ENCODE measurements at places on chromosomes 3 and 15.
A peak's percentile ranks its signal among the peaks of the same experiment; 100 is the strongest.

- DNase-seq = no peak
These were observed 24.7 kb downstream of the LYSMD4 start for GRCh38 chr15:99708563-99708962.

DNA sequence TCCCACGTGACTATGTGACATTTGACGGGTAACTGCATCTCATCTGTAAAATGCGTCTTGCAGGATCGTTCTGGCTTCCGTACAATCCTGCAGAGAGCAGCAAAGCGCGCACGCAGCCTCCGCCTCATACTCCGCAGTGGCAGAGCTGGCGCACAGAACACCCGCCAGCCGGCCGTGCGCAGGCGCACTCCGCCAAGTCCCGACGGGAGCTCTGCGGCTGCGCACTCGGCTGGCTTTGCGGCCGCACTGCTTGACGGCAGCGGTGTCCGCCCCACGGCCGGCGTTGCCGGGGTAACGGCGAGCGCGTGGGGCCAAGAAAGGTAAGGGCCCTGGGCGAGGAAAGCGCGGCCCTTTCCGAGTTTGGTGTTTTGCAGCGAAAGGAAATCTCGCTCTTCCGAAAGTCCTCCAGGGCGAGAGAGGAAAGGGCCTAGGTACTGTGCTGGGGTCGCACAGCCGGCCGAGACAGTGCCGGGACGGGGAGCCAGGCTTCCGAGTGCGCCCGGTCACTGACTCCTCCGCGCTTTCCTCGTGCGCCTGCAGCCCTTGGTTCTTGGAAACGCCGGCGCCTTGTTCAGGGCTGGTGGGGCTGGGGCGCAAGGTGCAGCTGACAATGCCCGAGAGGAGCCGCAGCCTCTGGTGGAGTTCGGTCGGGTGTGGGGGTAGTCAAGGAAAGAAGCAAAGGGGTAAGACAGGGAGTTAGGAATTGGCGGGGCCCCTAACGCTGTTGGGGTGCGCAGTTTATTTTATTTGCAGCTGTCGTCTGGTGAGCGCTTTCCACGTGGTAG, at the start of gene TSEN2:
Gene TSEN2, plus strand, starts transcription at position 283 of the 785 bp plus-strand sequence. CDS start 5,321 bp downstream, outside the sequence.
- DNase-seq = peak; percentile 90

DNA sequence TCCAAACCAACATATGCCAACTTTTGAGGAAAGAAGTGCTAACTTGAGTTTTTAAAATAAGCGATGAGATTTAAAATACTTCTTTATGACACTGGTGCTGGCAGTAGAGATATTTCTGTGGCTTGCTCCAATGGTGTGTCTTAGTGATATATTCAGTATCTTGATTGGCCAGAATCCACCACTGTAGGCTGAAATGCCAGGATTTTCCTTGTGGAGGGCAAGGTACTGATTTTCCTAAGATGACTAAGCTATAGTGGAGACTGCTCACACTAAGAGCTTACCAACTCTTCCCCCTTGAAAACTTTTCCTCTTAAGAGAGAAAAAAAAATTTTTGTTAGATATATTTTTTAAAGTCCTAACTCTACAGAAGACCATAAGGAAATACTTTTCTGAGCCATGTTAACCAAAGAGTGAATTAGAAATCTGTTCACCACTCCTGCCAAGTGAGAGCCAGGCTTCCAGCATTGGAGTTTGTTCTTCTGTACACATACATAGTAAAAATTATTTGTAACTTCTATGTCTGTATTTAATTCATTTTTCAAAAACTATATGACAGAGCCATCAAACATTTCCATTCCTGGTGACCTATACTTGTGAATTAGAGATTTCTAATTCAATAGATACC, 109.1 kb downstream of the PPP2R3A start:
- no peak for DNase-seq

- no peak for DNase-seq
These were observed 10.6 kb upstream of the SLC9C1 start for GRCh38 chr3:112304611-112305010.

GRCh38 chr3:94064243-94064860, 1.5 kb downstream of the NSUN3 start:
- DNase-seq = no peak

DNA sequence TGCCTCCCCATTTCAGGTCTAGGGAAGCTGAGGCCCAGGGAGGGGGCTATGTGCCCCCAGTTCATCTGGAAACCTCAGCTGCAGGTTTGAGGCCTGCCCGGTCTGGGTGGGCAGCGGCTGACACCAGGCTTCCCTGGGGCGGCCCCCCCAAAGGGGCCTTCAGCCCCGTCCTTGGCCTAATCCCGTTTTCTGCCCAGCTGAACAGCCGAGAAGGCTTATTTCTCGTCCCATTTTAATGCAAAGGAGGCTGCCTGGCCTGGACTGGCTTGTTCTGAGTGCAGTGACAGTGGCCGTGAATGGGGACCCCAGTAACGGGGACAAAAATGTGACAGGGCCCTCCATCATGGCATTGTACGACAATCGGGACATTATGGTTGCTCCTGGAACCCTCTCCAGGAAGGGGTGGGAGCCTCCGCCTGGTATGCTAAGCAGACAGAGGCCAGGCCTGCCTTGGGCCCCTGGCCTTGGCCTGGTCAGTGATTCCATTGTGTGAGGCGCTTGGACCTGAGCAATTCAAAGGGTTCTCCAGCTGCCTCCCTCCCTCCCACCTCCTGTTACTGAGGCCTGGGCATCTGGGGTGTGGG, 93.9 kb downstream of the WNT7A start:
- no peak for DNase-seq

DNA sequence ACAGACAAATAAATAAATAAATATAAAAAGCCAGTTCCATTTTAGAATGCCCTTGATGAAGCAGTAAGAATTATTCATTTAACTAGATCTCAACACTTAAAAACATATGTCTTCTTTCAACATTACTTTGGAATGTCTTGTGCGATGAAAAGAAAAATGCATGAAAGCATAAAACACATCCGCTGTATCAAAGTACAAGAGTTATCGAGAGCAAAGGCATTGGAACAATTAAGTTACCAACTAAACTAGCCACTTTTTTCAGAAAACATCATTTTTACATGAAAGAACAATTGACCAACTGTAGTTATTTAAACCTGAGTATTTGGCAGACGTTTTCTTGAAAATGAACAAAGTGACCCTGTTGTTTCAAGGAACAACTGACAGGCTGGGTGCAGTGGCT, 27.5 kb upstream of the ACAN start:
- DNase-seq = no peak

DNA sequence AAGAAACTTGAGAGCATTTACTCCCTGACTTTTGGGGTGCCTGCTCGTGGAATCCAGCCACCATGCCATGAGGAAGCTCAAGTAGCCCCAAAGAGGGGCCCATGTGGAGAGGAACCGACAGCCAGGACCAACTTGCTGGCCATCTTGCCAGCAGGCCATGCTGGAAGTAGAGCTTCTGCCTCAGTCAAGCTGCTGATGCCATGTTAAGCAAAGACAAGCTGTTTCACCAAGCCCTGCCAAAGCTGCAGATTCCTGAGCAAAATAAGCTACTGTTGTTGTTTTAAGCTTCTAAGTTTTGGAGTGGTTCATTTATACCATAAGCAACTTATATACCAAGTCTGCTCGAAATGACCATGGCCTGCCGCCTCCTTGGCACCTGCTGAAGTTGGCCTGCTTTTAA, 14.1 kb downstream of the RFTN1 start:
- no peak for DNase-seq

DNA sequence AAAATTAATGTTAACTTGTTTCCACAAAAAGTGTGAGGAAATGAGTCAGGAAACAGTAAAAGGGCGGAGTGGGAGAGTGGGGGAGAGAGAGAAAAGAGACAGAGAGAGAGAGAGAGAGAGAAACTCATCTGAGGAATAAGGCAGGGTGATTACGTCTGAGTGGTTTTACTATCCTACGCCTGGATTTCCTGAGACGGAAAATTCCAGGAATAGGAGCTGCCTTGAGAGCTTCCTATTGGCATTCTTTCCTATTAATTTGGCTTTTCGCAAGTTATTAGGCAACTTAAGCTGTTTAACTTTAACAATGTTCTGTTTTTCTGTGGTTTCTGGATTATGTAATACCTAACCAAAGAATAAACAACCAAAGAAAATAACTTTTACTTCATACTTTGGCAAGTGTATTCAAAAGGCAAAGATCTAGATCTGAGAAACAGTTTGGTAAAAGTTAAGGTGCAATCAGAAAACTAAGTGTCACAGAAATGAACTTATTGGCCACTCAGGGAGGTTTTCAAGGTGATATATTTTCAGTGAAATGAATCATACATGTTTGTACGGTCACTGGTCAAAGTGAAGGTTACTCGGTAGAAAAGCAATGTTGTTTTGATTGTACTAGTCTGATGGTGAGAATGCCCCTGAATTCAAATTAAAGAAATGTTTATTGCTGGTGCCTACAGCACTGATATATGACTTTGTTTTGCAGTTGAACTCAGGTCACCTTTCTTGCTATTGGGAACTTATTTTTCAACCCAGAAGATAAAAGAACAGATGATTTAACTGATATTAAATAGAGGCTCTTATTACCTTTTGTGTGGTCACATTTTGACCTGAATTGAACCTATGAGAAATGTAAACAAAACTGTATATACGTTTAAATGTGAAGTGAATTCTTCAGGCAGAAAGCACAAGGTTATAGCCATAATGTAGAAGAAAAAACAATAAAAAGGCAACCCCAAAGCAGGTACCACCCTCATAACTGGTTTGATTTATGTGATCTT, 39.9 kb upstream of the TNFSF10 start:
- DNase-seq = no peak

GRCh38 chr3:113533534-113533892, 1.2 kb downstream of the SIDT1 start:
- no peak for DNase-seq

DNA sequence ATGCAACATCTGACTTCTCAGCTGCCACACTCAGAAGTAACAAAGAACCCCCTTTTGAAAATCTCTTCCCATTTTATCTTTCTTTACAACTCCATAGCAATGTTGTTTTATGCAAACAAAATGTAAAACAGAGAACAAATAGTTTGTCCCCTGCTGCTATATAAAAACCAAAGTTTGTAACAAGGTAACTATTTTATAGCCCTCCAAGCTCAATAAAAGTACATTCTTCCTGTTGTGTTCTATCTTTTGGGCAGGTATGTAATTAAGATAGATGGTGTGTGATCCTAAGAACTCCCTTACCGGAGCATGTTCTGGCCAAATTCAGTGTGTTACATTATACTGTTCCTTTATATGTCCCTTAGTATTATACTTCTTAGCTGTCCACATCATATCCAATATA, 12.6 kb upstream of the CGNL1 start:
- DNase-seq = no peak

GRCh38 chr3:50302095-50303012, 1.0 kb downstream of the HYAL1 start:
- DNase-seq = no peak

DNA sequence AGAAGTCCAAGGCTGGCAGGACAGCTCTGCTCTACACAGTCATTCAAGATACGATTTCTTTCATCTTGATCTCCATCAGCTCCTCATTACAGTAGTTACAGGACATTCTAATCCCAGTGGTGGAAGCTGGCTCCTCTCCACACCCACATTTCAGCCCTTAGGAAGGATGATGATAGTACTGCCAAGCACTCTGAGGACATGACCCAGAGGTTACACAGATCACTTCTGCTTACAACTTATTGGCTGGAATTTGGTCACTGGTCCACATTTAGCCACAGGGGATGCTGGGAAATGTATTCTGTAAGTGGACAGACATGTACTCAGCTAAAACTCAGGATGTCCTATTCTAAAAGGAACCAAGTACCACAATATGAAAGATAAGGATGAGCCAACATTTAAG, 77.1 kb downstream of the IQCH start:
- DNase-seq = no peak

DNA sequence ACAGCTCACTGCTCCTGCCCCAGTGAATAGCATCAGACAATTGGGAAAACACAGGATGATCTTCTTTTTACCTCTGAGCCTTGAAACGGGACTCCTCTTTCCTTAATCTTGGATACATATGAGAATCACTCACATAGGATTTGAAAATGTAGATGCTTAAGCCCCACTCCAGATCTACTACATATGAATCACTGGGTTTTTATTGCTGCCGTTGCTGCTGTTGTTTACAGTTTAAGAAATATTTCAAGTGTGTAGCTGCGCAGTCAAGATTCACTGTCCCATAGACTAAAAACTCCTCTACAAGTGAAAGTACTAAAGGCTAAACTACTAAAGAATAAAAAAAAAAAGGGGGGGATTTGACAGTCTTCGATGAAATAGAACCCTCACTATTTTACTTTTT, 765.9 kb downstream of the NTRK3 start:
- DNase-seq = no peak

DNA sequence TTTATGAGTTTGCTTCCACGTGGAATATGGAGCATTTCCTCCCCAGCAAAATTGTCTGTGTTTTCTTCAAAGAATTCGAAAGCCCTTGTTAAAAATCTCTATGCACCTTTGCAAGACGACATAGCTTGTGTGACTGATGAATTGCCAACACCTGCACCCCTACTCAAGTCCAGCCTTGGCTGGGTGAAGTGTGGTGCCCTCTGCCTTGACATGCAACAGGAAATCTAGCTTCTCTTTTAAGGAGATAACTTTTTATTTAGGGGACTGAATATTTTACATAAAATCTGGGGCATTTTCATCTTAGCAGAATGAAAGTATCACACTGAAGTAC, 647 bp downstream of the HMG20A start:
- DNase-seq = no peak

GRCh38 chr3:171690281-171690680, 120.0 kb downstream of the PLD1 start:
- DNase-seq = no peak

GRCh38 chr15:42156243-42156922, at the start of gene PLA2G4F:
Gene PLA2G4F, minus strand, starts transcription at chr15:42156636. Its CDS starts 87 bp downstream, at chr15:42156549.
- no peak for DNase-seq

- DNase-seq = no peak
These were observed 3.7 kb upstream of the GASK1A start for GRCh38 chr3:42975456-42975855.

GRCh38 chr15:75733761-75734651, 21.4 kb upstream of the CSPG4 start:
- no peak for DNase-seq

DNA sequence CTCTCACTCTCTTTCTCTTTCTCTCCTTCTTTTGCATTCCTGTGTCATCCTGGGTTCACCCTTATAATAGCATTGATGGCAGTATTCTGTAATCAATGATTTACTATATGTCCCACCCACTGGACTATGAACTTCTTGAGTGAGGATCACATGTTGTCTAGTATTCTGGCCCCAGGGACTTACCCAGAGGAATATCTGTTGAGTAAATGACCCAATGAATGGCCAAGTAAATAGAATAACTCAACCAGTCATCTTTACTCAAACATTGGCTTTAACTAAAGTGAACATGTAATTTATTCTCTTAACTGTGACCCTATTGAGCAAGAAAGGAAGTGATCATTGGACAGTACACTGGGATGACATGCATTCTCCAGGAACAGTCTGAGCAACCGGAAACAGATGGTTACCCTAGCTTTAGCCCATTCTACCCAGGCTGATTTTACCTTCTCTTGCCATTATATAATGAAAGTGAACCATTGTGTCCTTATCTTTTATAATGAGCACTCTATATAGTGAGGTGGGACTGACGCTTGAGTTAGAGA, 94.5 kb upstream of the SOX14 start:
- no peak for DNase-seq

- DNase-seq = no peak
These were observed 72.6 kb downstream of the NAALADL2 start for GRCh38 chr3:174931473-174932353.

GRCh38 chr3:106068795-106069194, 200.0 kb upstream of the CBLB start:
- no peak for DNase-seq

- DNase-seq = no peak
These were observed 121.3 kb upstream of the THBS1 start for GRCh38 chr15:39459548-39459947.

GRCh38 chr3:121855555-121855954, 20.5 kb downstream of the EAF2 start:
- DNase-seq = no peak

Measured in caudate nucleus (tissue), 63 donors.